Astrocyte (in vitro differentiated cells and primary cell): ENCODE measurements at places on chromosomes 6 and 20. TPM values are rescaled to one million over a fixed set of nuclear protein-coding genes. Genes with fewer than 3 reads are reported as not detected.

- DNase-seq: no peak
Observed at GRCh38 chr6:128410584-128410983, 109.8 kb downstream of the PTPRK start.

GRCh38 chr6:155157101-155157500 lies 106.7 kb upstream of the CLDN20 start:
- no peak for DNase-seq

DNA sequence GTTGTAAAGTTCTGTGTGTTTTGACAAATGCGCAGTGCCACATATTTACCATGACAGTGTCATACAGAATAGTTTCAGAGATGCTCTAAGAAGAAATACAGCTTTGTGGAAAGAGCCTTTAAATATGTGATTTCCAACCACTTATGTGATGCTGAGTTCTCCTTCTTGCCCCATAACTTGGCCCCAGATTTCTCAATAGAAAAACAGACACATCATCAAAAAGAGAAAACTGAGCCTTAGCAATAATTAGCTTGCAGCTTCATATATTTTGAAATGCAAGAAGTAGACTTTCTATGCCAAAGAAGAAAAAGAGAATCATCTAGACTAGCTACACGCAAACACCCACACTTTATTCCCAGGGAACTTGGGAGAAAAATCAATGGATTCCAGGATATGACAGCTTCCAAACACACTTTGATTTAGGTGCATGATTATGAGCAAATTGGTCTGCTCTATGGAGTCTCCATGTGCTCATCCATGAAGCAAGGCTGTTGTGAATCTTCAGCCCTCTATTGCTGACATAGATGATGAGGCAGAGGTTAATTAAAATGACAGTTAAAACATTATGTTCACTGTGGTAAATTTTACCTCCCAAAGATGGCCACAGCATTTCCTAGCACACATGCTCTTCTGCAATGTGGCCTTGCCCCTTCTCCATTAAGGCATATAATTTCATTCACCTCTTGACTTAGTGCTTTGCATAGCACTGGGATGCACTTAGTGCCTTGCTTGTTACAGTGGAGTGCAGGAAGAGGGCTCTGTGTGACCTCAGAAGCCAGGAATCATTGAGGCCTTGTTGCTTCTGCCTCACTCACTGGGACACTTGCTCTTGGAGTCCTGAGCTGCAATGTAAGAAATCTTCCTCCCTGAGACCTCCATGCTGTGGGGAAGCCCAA lies 174.6 kb downstream of the SYNDIG1 start:
- DNase-seq: no peak

- DNase-seq: peak; percentile 98
Observed at GRCh38 chr6:135922174-135922573, 70.7 kb downstream of the PDE7B start.

DNA sequence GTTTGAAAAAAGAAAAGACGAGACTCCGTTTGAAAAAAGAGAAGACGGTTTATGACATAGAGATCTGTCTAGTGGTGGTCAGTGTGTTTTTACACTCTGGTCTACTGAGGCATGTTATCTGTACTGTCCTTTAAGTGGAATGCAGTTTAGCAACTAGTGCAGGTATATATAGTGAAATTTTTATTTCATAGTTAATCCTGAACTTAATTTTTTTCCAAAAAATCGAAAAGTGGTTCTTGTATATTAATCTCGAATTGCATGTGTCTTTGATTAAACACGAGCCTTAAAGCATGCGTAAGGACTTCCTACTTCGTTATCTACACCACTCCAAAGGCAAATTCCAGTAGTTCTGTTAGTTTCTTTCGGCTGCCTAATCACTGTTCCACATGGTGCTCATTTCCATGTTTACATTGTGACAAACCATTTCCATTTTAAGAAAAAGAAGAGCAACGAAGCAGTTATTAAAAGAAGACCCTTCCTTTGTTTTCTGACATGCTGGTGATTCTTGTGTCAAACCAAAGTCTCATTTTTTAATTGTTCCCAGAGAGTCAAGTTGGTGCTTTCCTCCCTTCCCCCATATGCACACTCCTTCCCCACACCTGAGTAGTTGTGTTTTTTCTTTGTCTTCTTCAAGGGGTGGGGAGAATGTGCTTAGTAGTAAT lies 2.3 kb downstream of the SNX9 start:
- DNase-seq: peak; percentile 70

DNA sequence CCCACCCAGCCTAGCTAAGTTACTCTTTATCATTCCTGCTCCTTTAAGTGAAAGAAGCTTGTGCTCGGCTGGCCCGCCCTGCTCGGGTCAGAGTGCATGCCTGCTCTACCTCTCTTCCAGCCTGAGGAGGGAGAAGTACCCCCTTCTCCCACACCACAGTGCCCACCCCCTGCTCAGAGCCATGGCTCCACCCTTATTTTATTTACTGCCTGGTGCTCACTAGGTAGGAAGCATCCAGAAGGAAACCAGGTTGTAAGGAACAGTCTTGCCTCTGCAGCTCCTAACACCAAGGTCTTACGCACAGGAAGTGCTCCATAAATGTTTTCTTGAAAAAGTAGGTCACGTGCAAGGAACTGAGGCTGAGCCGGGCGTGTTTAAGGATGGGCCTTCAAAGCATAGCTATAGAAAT lies 105.7 kb upstream of the SNX9 start:
- no peak for DNase-seq

GOPC gene
- 45.0 and 48.7 TPM in 2 replicates for total RNA-seq
